ENCODE measurements at places on chromosomes 2 and 18.

GRCh38 chr2:98040331-98040939 is 44.7 kb upstream of the TMEM131 start:
- no peak for DNase-seq

DNA sequence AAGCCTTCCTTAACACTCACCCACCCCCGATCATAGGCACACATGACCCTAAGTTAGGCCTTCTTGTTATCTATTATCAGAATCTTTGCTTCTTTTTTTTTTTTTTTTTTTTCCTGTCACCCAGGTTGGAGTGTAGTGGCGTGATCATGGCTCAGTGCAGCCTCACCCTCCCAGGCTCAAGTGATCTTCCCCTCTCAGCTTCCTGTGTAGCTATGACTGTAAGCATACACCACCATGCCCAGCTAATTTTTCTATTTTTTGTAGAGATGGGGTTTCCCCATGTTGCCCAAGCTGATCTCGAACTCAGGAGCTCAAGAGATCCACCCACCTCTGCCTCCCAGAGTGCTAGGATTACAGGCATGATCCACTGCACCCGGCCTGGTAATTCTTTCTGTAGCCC is 328.7 kb downstream of the NR4A2 start:
- DNase-seq: no peak

- no peak for DNase-seq
These were observed 263.4 kb downstream of the ASXL3 start for GRCh38 chr18:33841221-33841967.

- peak; percentile 20 for DNase-seq
These were observed 43.3 kb upstream of the LGALSL start for GRCh38 chr2:64410671-64411070.

- no peak for DNase-seq
These were observed 563.1 kb upstream of the LINC00305 start for GRCh38 chr18:64712035-64712434.

Data from activated CD4-positive, alpha-beta T cell treated with anti-CD3 and anti-CD28 coated beads for 48 hours (primary cell).